Activated CD8-positive, alpha-beta T cell treated with anti-CD3 and anti-CD28 coated beads, Interleukin-2, amount 10 ng/mL, durations not matched to agents 7 days and 5 days (primary cell): ENCODE measurements at places on chromosomes 7 and 10.

DNA sequence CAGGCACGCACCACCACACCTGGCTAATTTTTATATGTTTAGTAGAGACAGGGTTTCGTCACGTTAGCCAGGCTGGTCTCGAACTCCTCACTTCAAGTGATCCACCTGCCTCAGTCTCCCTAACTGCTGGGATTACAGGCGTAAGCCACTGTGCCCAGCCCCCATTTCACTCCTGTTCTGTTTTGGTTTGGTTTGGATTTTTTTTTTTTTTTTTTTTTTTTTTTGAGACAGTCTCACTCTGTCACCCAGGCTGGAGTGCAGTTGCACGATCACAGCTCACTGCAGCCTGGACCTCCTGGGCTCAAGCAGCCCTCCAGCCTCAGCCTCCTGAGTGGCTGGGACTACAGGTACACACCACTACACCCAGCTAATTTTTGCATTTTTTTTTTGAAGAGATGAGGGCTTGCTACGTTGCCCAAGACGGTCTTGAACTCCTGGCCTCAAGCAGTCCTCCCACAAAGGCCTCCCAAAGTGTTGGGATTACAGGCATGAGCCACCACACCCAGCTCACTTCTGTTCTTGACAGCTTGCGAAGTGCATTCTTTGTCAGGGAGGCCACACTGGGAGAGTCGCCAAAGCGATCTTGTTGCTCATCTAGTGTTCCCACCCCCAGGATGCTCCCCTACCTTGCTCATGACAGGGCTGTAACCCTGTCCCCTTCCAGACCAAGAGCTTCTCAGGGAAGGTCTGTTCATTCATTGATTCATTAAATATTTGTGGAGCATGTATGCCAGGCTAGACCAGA is 229.1 kb downstream of the CUX1 start:
- H3K27me3 ChIP-seq = no peaks in the 10 kb centered on the region
- no peaks in the 10 kb centered on the region for H3K36me3 ChIP-seq
- H3K4me3 ChIP-seq = no peak overlapping the region
- H3K4me1 ChIP-seq = peaks cover 2% of the 10 kb centered on the region
- no peak for DNase-seq

- peaks cover 49% of the 10 kb centered on the region for H3K4me1 ChIP-seq
- H3K36me3 ChIP-seq = peaks cover 42% of the 10 kb centered on the region
- no peaks in the 10 kb centered on the region for H3K27me3 ChIP-seq
- peak overlapping the region; percentile 99 for H3K27ac ChIP-seq
- DNase-seq = no peak
Measured at GRCh38 chr7:139360948-139361307, 1.2 kb downstream of the LUC7L2 start.

DNA sequence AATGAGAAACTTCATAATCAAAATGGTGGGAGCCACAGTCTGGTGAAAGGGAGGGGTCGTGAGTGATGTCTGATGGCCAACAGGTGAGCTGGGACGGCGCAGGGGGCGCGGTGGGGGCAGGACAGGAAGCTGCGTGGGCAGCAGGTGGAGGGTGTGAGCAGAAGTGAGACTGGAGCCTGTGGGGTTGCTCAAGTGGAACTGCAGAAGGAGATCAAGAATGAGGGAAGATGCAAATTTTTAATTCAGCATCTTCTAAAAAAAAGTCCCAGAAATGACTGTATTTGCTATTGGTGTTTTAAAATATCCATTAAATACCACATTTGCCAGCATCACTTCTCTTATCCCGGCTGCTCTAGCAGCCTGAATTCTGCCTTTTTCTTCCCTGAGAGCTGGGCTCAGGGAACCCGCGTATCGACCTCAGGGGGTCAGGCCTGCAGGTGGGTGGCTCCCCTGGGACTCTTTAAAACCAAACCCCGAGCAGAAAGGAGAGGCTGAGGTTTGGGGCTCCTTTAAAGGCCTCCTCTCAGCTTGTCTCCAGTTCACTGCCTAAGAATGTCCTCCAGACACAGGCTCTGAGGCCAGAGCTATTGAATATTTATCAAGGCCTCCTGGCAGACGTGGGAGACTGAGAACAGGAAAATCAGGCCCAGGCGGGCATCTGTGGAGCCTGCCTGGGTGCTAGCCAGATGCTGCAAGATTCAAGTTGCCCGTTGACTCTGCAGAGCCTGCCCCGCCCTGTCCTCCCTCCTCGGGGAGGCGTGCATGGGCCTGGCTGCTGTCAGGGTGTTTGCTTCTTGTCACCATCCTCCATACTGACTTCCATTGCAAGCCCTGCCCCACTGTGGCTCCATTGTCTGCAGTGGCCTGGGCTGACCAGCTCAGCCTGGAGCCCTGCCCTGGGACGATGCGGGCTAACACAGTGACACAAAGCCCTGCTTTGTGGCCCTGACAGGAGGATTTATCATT is 53.9 kb downstream of the SYPL1 start:
- peaks cover 50% of the 10 kb centered on the region for H3K4me1 ChIP-seq
- no peak for DNase-seq
- H3K27ac ChIP-seq = peak overlapping the region; percentile 22
- no peaks in the 10 kb centered on the region for H3K36me3 ChIP-seq

DNA sequence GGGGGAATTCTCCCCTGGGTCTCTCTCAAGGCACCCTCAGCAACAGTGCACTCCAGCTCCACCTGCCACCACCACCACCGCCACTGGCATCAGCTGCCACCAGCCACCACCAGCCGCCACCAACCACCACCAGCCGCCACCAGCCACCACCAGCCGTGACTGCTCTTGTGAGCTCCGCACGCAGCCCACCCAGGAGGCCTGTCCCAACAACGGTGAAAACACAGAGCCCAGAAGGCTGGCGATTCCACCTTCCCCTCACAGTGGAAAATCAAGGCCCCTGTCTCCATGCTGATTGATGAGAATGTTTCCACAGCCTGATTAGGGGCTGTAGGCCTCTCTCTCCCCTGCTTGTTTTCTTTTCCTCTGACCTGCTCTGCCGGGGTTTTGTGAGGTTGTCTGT is 41.1 kb downstream of the COBL start:
- DNase-seq = no peak
- H3K4me1 ChIP-seq = no peaks in the 10 kb centered on the region
- no peak overlapping the region for H3K4me3 ChIP-seq
- peaks cover 1% of the 10 kb centered on the region for H3K27me3 ChIP-seq
- H3K36me3 ChIP-seq = no peaks in the 10 kb centered on the region
- no peak overlapping the region for H3K27ac ChIP-seq

DNA sequence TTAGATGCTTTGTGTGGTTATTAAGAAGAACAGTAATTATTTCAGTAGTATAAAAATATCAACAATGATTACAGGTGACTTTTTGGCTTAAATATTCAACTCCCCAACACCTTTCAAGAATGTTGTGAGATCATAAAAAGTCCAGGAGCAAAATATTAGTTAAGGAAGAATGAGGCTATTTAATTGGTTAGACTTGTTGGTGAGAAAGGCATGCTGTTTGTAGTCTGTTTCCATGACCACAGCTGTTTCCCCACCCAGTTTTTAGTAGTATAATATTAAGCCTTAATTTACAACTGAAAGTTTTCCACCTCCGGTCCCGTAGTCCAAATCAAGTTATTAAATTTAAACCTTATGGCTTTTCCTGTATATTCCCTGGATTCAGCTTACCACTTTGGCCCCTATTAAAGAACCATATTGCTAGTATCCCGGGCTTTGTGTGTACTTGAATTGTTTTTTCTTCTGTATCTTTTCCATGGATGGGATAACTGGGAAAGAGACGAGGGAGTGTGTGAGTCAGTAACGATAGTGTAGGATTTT is 133.3 kb downstream of the CELF2 start:
- no peaks in the 10 kb centered on the region for H3K36me3 ChIP-seq

- H3K27me3 ChIP-seq = no peaks in the 10 kb centered on the region
- H3K36me3 ChIP-seq = no peaks in the 10 kb centered on the region
- H3K27ac ChIP-seq = no peak overlapping the region
- no peak overlapping the region for H3K4me3 ChIP-seq
Measured at GRCh38 chr7:213324-213993, 21.1 kb downstream of the FAM20C start.

DNA sequence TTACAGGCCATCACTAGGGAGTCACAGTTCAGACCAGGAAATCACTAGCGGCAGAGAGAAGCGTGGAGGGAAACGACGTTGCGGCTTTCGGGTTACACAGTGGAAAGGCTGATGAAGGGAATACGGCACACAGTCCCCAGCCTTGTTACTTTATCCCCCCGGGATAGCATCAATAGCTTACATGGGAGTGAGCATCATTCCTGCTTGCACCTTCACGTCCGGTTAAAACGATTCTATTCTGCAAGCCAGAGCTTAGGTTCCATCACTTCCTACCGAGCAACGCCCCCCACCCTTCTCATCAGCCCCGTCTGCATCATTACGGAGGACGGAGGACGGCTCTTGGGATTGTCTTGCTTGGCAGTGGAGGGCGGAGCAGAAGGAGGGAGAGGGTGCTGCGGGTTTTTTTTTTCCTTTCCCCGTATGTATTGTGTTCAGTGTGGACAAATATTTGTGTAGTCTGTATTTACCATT is 124.9 kb downstream of the CLEC2L start:
- H3K36me3 ChIP-seq = no peaks in the 10 kb centered on the region
- DNase-seq = no peak
- H3K4me3 ChIP-seq = peak overlapping the region; percentile 20
- no peaks in the 10 kb centered on the region for H3K27me3 ChIP-seq
- H3K27ac ChIP-seq = no peak overlapping the region
- H3K4me1 ChIP-seq = peaks cover 49% of the 10 kb centered on the region

DNA sequence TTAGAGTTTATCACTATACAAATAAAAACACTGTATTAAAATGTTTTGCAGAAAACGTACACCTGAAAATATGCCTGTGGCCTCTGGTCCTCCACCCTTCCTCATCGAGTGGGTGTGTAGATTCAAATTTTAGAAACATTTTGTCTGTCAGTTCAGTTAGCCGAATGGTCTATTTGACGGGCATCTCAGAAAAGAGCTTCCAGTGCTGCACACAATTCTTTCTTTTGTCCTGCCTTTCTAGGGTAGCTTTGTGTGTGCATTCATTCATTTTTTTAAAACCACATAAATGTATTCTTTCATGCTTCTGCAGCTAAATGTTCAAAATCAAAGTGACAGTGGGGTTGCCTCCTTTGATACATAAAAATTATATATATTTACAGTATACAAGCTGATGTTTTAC is 46.8 kb downstream of the GNAI1 start:
- H3K27me3 ChIP-seq = no peaks in the 10 kb centered on the region
- no peaks in the 10 kb centered on the region for H3K36me3 ChIP-seq
- H3K4me1 ChIP-seq = no peaks in the 10 kb centered on the region
- DNase-seq = no peak
- no peak overlapping the region for H3K27ac ChIP-seq

DNA sequence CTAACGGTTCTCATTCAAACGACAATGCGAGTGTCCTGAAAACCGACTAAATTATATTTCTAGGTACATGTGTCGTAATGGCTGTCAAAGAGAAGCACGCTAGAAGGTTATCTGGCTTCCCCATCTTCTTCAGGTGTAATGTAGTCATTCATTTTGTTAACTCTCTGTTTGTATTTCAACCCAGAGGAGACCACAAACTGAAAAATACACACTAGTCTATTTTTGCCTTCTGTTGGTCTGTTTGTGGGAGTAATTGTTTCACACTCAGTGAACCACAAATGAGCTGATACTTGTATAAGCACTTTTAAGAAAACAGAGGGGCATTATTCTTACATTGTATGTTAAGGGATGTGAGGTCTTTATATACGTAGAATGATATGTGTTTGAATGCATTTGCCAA is 305.9 kb downstream of the GATA3 start:
- peaks cover 3% of the 10 kb centered on the region for H3K27me3 ChIP-seq
- DNase-seq = no peak
- H3K36me3 ChIP-seq = peaks cover 10% of the 10 kb centered on the region

DNA sequence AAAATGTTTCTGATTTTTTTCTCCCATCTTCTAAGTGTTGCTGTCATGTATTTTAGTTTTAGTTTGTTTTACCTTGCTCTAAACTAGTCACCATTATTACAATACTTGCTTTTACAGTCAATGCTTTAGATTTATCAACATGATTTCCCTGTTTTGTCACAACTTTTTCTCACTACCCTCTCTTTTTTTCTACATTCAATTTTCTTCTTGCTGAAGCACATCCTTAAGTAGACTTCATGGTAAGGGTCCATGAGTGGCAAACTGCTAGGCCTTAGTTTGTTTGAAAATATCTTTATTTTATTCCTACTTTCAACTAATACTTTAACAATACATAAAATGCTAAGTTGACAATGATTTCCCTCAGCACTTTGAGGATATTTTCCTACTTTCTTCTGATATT is 173.5 kb downstream of the DNAJC1 start:
- H3K36me3 ChIP-seq = peaks cover 34% of the 10 kb centered on the region
- H3K4me1 ChIP-seq = no peaks in the 10 kb centered on the region
- H3K27me3 ChIP-seq = no peaks in the 10 kb centered on the region

DNA sequence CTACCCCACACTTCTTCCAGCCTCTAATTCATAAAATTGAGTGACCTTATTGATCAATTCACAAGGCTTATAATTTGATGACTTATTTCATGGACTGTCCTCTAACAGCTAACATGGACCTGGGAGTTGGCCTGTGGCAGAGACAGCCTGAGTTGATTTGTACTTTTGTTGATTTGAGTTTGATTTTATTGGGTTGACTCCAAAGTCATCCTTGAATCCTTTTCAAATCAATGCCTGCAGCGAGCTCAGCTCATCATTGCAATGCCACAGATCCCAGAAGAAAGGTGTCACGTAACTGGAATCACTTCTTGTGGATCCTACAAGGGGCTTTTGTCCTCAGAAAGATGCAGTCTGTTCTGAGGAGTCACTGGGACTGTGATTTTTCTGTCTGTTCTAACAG is 138.0 kb downstream of the CAMK1D start:
- H3K4me1 ChIP-seq = peaks cover 10% of the 10 kb centered on the region
- H3K36me3 ChIP-seq = no peaks in the 10 kb centered on the region
- no peak overlapping the region for H3K27ac ChIP-seq
